ENCODE measurements at places on chromosomes 5 and 9.

DNA sequence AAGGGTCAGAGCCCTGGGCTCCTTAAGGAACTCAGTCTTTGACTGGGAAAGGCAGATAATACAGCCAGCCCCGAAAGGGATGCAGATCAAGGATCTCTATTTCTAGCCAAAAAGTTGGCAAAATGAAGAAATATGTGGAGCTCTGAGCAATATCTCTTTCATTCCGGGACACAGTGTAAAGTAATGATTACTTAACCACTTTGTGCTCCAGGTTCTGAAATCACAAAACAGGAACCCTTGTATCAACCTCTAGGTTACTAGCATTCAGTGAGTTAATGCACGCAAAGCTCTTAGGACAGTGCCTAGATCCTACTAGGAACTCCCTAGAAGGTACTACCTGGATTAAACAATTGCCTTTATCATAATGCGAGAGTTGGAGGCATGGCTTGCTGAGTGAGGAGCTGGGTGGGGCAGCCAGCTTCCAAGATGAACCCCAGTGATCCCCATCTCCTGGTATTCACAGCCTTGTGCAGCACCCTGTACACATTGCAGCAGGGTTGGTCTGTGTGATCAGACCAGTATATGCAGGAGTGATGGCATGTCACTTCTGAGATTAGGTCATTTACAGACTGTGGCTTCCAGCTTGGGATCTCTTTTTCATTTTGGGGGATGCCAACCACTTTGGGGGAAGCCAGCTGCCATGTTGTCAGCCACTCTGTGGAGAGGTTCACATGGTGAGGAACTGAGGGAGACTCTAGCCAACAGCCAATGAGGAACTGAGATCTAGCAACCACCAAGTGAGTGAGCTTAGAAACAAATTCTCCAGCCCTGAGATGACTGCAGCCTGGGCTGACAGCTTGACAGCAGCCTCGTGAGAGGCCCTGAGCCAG lies 103.1 kb upstream of the SLC44A1 start:
- DNase-seq, result no peak

GRCh38 chr9:37650299-37650872 lies 368 bp upstream of the FRMPD1 start:
- no peak for DNase-seq

DNA sequence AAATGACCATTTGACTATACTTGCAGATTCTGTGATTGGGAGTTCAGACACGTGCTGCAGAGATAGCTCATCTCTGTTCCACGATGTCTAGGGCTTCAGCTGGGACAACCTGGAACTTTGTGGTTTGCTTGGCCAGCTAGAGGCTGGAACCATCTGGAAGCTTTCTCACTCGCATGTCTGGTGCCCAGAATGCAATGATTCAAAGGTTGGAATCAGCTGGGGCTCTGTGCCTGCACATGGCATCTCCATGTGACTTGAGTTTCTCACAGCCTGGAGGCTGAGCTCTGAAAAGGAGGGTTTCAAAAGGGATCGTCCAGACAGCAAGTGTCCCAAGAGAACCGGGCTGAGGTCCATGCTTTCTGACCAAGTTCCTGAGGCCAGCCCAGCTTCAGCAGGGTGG lies 465.2 kb downstream of the GADD45G start:
- DNase-seq, result no peak

GRCh38 chr5:43693411-43693810 lies 90.4 kb downstream of the NNT start:
- DNase-seq, result no peak

- no peak for DNase-seq
Measured at GRCh38 chr9:72667181-72667580, 145.8 kb downstream of the TMC1 start.

DNA sequence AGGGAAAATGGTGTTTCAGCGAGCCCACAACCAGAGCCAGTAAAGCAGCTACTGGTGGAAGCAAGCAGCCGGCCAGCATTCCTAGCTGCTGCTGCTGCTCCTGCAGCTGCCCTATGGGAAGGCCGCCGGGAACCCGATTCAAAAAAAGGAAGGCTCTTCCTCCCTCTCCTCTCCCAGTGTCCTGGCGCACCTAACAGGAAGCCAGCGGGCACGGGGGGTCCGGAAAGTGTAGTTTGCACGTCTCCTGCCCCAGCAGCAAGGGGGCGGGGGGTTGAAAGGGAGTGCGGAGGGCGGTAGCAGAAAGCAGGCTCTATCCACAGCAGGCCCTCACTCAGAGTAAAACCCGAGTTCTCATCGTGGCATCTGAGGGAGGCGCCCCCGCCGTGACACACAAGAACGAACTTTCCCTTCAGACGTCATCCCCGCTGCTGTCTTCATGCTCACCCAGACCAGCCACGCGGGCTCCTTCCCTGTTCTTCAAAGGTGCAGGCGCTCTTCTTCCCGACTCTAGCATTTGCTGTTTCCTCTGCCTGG lies 16.5 kb downstream of the GRXCR2 start:
- DNase-seq, result no peak

DNA sequence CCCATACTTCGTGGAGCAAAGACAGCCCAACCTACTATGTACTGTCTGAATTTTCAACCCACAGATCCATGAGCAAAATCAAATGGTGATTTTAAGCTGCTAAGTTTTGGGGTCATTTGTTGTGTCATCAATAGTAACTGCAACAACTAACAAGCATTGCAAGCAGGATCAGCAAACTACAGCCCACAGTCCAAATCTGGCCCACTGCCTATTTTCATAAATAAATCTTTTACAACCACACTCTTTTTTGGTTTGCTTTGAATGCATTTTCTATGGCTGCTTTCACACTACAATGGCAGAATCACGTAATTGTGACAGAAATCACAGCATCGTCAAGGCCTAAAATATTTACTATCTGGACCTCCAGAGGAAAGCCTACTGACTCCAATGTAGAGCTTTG lies 237.2 kb upstream of the TRIM32 start:
- no peak for DNase-seq

GRCh38 chr9:92538541-92538940 lies 2.8 kb upstream of the ECM2 start:
- no peak for DNase-seq

- DNase-seq, result no peak
Measured at GRCh38 chr5:170439944-170440269, 50.7 kb upstream of the KCNMB1 start.

- peak; percentile 7 for DNase-seq
Measured at GRCh38 chr5:103428411-103428871, 134.1 kb downstream of the NUDT12 start.

GRCh38 chr9:74543145-74543544 lies 46.0 kb downstream of the RORB start:
- DNase-seq, result no peak
